Right renal cortex interstitium (tissue), 3 donors: ENCODE measurements at places on chromosomes 3 and 15.

- no peak for DNase-seq
Observed at GRCh38 chr15:41838400-41838897, at the start of gene PLA2G4B. PLA2G4B (plus strand) TSS chr15:41838847; CDS start chr15:41838914, 67 bp downstream.

DNA sequence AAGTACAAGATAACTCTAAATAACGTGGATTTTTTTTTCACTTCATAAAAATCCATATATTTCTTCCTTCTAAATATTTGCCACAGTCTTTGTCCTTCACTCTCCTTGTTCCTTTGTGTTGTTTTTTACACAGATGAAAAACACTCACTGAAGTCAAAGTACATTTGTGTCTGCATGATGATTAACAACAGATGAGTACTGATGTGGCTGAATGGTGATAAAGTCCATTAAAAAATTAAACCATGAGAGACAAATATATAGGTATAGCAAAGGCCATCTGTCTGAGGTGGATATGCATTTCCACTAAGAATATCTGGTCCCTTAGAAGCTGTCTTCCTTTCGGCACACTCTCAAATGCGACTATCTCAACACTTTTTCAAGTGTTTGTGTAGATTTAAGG is 317.5 kb upstream of the MCTP2 start:
- DNase-seq = no peak

DNA sequence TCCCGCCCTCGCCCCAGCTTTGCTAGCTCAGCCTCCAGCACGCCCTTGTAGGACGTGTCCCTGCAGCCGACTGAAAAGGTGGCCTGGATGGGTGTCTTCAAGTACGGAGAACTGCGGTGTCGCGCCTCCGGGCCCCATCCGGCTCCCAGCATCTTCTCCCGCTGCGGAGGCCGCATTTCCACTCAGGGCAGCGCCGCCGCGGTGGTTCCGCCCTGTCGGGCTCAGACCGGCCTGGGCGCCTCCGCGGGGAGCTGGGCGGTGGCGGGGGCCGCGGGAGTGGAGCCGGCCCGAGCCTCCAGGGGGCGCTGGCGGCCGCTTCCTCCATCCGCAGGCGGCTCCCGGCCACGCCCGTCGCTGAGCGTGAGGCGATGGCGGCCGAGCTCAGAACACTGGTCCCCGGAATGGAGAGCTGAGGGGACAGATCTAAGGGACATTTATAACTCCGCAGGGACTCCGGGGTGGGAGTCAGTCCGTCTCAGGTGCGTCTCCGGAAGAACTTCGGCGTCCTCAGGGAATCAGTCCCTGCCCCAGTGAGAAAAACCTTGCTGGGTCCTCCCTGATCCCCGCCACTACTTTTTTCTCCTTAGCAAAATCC is 13.6 kb upstream of the SMCO1 start:
- peak; percentile 49 for DNase-seq

- DNase-seq = no peak
Observed at GRCh38 chr3:127844326-127844942, 22.1 kb upstream of the MGLL start.
